Natural killer cell treated with Interleukin-12 subunit alpha and Interleukin-12 subunit beta and Interleukin-15 and Interleukin-18, amount 100 ng/mL, for 72 hours (primary cell): ENCODE measurements at places on chromosomes 2 and 18. TPM values are rescaled to one million over a fixed set of nuclear protein-coding genes. Genes with fewer than 3 reads are reported as not detected.

DNA sequence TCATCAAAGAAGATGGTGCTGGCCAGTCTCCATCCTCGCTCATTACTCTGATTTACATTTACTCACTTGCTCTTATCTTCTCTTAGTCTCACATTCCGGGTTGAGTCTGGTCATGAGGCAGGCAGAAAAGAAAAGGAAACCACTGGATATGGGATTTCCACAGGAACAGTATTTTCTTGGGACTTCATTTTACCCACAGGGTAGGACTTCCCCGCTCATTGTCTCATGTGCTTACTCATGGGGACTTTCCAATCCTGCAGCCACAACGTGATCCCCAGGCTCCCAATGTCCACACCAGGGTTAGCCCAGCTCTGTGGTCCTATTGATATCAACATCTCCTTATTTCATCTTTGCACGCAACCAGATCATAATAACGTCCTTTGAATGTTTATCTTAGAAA, 373.8 kb downstream of the TMEM182 start:
- no peak for DNase-seq

DNA sequence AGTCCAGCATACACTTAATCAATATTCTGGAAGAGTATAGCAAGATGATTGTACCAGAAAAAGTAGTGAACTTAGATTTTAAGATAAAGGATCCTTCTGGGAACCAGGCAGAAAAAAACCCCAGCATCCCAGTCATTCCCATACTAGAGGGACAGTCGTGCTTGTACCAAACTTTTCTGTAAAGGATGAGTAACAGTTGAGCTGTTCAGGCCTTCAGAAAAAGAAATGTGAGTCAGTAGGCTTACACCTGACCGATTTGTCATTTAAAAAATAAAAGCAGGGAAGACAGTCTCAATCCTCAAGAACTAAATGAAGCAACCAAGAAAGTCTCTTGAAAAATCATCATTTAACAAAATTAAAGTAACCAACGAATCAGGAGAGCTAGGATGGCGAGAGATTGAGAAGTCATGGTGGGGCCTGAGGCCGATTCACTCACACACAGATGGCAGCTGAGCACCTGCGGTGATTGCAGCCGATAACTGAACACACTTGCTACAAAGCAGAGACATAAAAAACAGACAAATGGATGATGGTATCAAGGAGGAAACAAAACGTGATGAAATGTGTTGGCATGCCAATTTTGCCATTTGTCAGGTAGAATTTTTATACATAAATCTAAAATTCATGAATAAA, 170.0 kb upstream of the ALKAL2 start:
- no peak for DNase-seq

- DNase-seq, result no peak
Observed at GRCh38 chr2:101467306-101467705, 7.6 kb downstream of the RFX8 start.

- no peak for DNase-seq
Observed at GRCh38 chr2:122514451-122514996, 759.1 kb downstream of the TSN start.

DNA sequence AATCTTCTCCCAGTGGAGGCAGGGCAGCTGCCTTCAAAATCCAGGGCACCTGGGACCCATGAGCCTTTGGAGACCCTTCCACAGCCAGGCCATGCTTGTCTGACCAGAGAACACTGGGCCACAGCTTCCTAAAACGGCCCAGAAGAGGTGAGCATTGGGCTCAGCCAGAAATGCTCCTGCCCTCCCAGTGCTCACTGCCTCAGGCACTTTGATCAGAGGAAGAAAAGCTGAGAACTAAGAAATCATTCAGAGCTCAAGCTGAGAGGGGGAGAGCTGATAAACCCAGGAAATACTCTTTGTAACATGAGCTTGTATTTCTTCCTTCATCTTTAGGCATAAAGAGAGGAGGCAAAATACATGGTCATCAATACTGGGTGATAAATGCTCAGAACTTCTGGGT, 365.5 kb upstream of the KLHL29 start:
- DNase-seq, result no peak

Gene DNAH7
- 0.02 TPM for total RNA-seq

Gene MAP3K2
- 59.0 TPM for total RNA-seq

GRCh38 chr2:133518700-133519344, 49.4 kb downstream of the NCKAP5 start:
- no peak for DNase-seq

Gene PPP1R1C
- not detected for total RNA-seq

DNA sequence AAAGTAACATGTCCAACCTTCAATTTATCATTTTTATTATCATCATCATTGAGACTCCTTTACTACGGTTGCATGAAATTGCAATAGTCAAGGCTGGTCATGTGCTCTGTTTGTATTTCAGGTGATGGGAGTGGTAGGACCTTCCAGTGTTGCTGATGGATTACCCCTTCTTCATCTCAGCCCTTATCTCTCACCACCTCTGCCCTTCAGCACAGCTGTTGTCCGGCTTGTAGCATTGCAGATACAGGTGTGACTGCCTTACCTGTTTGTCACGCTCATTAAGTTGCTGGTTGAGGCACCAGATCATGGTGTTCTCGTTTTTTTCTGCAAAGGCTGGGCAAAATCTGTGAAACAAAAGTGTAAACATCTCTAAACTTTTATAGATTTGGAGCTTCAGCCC, 31.7 kb upstream of the RPE start:
- DNase-seq, result no peak

Gene ANKRD30BL
- total RNA-seq, result not detected

- DNase-seq, result no peak
Observed at GRCh38 chr2:18560797-18561085, 288 bp upstream of the RDH14 start.

DNA sequence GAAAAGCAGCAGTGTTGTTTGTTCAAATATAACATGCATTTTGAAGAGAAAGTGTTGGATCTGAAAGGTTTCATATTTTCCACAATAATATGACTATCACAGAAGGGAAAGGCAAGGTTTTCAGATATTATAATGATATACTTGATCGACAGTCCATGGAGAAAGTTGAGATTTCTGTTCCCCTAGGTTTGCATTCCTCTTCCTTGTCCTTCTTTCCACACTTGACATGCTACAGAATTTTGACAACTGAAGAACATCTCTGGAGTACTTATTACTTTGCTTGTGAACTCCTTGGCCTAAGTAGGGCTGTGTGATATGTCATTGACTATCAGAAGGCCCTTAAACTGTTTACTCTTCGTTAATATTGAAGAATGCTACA, 46.5 kb downstream of the TMEFF2 start:
- DNase-seq, result no peak
